ENCODE measurements at places on chromosomes 13 and 19.

GRCh38 chr13:20998649-20999415 is 62.6 kb downstream of the LATS2 start:
- DNase-seq = no peak

- DNase-seq = peak; percentile 31
These were observed 546.6 kb downstream of the DACH1 start for GRCh38 chr13:71320452-71320851.

DNA sequence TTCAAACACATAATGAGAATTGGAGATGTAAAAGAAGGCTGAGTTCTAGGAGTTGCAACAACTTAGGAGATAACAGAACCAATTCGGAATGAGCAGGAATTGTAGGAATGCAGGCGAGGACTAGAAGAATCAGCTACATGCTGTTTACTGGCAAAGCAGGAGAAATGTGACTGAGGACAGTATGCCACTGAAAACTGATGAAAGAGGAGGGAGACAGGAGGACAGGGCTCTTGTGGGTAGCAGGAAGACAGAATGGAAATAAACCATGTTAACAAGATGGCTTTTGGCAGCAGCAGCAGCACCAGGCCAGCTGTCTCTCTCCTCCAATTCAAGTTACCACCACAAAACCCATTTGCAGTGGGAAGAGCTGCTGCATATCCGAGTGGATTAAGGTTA is 91.0 kb upstream of the SLC15A1 start:
- no peak for DNase-seq

DNA sequence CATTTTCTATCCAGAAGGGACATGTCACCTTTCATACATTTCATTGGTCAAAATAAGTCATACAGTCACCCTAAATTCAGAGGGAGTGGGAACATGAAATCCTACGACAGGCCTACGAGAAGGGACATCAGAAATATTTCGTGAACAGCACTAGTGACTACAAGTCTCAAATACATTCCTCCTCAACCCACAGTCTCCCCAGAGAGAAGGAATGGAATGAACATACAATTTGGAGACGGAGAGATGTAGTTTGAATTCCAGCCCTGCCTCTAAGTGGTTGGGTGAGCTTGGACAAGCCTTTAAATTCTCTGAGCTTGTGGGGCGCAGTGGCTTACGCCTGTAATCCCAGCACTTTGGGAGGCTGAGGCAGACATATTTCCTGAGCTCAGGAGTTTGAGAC is 9.9 kb downstream of the SERTM1 start:
- DNase-seq = no peak

DNA sequence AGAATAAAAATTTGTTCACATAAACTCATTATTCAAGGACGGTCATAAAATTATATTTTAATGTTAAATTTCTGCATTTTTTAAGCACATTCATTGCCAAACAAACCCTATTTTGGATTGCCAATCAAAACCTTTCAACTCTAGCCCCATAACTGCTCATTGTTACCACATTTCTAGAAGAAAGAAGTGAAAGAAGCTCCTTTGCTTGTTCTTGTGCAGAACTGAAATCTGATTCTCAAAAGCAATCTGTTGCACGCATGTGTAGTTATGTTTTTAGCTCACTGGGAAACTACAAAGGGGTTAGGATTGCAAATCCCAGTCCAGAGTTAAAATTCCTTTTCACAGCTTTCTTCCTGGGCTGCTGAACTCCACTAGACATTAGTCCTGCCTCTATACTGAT is 109.5 kb upstream of the MIR17HG start:
- no peak for DNase-seq

GRCh38 chr13:40786568-40786996 is 2.8 kb upstream of the SLC25A15 start:
- DNase-seq = no peak

- no peak for DNase-seq
These were observed 7.0 kb upstream of the ZNF69 start for GRCh38 chr19:11880598-11880997.

Measured in common myeloid progenitor, CD34-positive (primary cell).